ENCODE measurements at places on chromosomes 4 and X. TPM values are rescaled to one million over a fixed set of nuclear protein-coding genes. Genes with fewer than 3 reads are reported as not detected.

Gene SSX1
- not detected for total RNA-seq

Gene ARSJ
- 8.7 TPM for total RNA-seq

Gene PRR32
- total RNA-seq = 1.4 TPM

Gene RNF175
- total RNA-seq = 8.7 TPM

Gene ARHGAP6
- total RNA-seq = 3.4 TPM

DNA sequence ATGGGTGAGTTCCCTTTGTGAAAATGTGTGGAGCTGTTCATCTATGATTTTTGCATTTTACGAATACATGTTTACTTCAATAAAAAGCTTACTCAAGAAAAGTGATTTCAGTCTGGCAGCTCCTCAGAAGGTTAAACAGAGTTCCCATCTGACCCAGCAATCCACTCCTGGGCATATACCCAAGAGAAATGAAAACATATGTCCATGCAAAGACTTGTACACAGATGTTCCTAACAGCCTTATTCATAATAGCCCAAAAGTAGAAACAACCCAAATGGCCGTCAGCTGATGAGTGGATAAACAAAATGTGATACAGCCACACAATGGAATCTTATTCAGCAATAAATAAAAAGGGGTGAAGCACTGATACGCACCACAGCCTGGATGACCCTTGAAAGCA is 20.8 kb downstream of the CLCN4 start:
- DNase-seq = no peak

DNA sequence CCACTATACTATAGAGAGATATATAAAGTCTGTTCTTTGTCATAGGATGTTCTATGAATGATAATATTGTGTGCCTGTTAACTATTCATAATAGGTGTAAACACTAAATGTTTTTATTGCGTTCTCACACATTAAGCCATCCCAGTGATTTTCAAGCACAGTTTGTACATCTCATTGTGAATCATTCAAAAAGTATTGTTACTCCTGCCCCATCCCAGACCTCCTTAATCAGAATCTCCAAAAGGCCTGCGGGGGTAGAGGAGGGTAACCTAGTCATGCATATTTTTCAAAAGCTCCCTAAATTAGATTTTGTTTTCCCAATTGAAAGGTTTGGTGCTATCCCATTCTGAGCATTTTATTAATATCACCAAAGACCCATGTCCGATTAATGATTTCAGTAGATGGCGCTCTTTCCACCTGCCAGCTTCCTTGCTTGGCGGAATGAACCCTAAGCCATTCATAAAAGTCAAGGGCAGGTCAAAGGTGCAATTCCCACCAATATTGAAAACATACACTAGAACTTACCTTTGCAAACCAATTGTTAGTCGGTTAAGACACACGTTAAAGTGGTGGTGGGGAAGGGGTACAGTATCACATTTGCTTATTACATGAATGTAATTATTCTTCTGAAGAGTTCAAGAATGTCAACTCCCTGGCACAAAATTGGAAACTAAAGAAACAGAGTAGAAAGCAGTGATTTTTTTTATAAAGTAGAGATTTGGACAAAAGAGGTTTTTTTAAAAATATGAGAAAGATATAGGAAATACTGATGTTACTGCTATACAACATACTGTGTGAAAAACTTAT is 5.8 kb upstream of the TET2 start:
- DNase-seq = no peak

- no peak for DNase-seq
Measured at GRCh38 chr4:548976-549375, 27.1 kb downstream of the TMEM271 start.

DNA sequence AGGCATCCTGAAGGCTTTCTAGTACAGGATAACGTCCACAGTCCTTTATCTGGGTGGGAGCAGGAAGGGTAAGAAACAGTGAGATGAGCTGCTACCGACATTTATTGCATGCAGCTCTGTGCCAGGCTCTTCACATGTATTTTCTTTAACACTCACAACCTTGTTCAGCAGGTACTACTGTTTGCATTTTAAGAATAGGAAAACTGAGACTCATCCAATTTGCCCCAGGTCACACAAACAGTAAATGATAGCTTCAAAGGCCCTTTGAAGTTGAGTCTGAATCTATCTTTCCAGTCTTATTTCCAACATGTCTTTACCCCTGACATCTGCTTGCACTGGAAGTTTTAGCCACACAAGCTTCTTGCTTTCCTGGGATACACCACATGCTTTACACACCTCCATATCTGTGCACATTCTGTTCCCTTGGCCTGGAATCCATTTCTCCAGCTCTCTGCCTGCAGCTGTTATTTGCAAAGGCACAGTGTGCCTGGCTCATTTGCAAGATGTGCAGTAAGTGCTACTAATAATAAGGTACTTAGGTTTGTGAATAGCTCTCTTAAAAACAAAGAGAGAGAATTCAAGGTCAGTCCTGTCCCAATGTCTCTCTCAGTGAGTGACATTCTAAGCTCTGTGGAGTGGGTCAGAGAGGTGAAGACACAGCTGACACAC is 61.2 kb downstream of the METTL14 start:
- DNase-seq = no peak

GRCh38 chr4:53680168-53680567 is 88.9 kb upstream of the LNX1 start:
- no peak for DNase-seq

GRCh38 chr4:176011529-176011928 is 54.1 kb upstream of the WDR17 start:
- no peak for DNase-seq

- DNase-seq = no peak
Measured at GRCh38 chr4:92381616-92382015, 77.8 kb downstream of the GRID2 start.

GRCh38 chr4:121685257-121685656 is 11.5 kb downstream of the ANXA5 start:
- no peak for DNase-seq

- no peak for DNase-seq
Measured at GRCh38 chr4:162874748-162875147, 291.9 kb downstream of the NAF1 start.

- no peak for DNase-seq
Measured at GRCh38 chrX:74421740-74422352, 553 bp downstream of the SLC16A2 start.

DNA sequence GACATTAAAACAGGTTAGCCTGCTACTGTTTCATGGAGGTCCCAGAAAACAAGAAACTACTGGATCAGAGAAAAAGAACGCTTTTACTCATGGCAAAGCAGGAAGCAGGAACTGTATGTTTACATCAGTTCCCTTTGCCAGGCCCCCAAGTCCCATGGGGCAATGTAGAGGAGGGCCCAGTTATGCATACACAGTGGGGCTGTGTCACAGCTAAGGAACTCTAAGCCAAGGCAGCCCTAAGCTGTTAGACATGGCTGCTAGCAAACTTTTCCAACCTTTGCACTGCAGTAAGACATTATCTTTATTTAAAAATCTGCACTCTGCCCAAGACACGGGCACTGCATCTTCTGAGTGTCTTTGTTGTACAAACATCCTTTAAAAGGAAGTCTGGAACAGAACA is 975.8 kb downstream of the C4orf33 start:
- DNase-seq = no peak

- DNase-seq = no peak
Measured at GRCh38 chrX:115260330-115260729, 26.4 kb upstream of the LRCH2 start.

- DNase-seq = no peak
Measured at GRCh38 chr4:77564231-77564630, 41.4 kb upstream of the CXCL13 start.

GRCh38 chr4:85842540-85842939 is 367.6 kb downstream of the ARHGAP24 start:
- DNase-seq = no peak

DNA sequence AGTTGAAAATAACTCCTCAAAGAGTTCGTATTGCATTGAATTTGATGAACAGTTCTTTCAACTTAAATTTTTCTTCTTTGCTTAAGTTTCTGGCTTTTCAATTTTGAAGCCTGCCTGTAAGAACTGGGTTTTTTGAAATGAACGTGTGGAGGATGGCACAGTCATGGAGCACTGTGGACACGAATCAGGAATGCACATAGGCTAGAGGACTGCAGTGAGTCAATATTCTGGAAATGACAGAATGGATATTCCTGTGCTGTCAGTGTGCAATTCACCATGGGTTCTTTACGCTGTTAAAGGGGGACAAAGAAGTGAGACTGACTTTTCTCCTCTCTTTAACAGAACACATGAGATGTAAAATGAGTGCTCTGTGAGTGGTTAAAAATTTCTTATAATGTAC is 368.0 kb upstream of the AGA start:
- DNase-seq = no peak

DNA sequence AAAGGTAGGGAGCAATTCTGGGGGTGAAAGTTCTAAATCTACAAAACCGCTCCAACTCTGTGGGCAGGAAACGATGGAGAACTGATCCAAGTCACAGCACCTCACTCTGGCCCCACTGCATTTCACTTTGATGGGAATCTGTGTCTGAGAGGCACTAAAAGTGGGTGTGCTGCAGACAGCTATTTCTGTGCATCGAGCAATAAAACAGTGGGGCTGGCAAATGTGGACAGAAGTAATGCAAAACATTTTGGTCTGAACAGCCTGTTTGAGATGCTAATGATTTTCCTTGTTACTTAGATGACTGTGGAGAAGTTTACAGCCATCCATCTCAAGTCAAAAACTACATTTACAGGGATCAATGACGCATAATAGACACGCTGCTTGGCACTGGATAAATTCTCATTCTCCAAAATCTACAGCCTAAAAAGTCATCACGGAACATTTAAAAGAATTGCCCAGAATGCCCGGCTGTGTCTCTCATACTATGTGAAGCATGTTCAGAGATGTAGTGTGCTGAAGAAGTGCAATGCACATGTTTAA is 1671.6 kb upstream of the TENM3 start:
- no peak for DNase-seq

DNA sequence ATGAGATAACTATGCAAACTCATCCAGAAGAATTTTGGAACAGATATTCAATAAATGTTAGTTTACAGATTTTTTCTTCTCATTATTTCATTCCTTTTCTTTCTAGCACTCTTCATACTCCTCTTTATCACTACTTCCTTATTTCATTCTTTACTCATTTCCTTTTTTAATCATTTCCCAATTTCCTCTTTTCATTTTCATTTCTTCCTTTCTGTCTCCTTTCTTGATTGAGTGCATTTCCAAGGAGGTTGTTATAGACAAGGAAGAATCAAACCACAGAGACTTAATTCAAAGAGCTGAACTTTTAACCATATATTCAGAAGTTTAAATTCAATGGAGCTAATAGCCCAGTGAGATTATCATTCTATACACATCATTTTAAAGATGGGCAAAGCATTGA is 600.7 kb downstream of the ARAP2 start:
- no peak for DNase-seq

GRCh38 chr4:151716324-151716723 is 44.5 kb downstream of the GATB start:
- DNase-seq = no peak

DNA sequence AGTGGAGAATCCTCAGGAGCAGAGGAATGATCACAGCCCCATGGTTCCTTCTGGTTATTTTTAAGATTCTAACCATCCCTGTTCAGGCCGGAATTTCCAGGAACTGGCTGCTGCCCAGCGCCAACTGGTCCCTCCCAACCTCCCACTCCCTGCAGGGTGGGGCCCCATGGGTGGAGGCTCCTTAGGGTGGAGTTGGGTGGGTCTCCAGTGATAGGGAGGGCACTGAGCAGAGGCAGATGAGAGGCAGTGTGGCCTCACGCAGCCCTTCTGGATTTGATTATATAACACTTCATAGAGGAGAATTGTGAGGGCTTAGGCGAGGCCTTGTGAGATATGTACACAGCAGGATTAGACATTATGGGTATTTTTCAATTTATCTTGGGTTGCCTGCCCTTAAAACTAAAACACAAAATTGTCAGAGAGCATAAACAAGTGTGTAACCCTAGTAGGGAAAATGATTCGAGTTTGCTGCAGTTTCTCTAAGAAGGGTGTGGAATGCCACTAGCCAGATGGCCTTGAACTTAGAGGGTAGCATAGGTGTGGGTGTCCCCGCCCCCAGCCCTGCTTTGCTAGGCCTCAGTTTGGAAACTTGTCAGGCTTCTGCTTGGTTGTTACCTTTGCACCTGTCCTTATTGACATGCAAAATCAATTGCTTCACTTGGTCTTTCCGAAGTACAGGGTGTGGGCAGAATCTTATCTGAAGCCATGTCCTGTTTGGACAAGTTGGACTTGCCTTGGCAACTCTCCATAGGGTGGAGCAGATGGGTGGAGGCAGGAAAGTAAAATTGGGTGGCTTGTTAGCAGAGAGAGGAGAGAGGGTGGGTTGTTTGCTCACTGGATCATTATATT is 9.4 kb downstream of the KLF3 start:
- peak; percentile 89 for DNase-seq

- no peak for DNase-seq
Measured at GRCh38 chr4:141131723-141132071, 1.6 kb downstream of the RNF150 start.

- DNase-seq = no peak
Measured at GRCh38 chr4:48752246-48752645, 27.8 kb downstream of the FRYL start.

DNA sequence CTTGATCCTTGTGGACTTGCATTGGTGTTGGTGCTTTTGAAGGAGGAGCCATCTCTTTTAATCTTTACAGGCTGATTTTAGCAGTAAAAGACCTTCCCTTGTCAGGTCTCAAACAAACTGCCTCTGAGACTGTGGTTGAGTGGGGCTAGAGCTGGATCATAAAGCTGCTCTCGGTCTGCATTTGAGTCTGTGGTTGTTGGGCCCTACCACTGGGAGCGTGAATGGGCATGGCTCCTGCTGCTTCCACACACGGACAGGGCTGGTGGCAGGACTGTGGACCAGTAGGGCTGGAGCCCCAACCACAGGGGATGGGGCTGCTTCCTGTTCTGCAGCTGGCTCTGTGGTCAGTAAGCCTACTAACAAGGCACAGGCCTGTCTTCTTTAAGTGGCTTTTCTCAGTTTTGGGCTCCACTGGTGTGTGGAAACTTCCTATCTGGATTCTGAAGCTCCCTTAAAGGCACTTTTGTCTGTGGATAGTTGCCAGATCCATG is 130.6 kb downstream of the RBM46 start:
- DNase-seq = no peak

DNA sequence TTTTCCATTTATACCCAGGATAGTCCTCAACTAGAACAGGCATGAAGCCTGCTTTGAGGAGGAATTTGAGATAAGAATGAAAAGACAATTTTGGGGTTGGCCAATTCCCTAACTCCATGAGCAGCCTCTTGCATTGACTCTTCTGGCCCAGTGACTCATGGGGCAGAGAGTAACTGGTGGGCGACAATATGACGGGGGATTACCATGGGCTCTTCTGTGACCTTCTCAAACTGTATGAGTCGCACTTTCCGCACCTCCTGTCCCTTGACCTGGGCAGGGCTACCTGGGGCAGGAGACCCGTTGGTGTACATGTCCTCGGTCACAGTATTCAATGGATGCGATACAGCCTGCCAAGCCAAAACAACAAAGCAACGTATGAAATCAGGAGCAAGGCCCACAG is 13.3 kb downstream of the MPP1 start:
- no peak for DNase-seq

- DNase-seq = no peak
Measured at GRCh38 chrX:13899607-13900006, 82.7 kb upstream of the GPM6B start.

- no peak for DNase-seq
Measured at GRCh38 chr4:14771094-14771493, 231.2 kb upstream of the CPEB2 start.
